ENCODE measurements at places on chromosomes 6 and 20. TPM values are rescaled to one million over a fixed set of nuclear protein-coding genes. Genes with fewer than 3 reads are reported as not detected.

EPM2A gene
- 5.3 TPM for total RNA-seq

LCA5 gene
- 0.07 TPM for total RNA-seq

CALHM6 gene
- total RNA-seq = 20.7 TPM

CCN6 gene
- total RNA-seq = not detected

CENPW gene
- total RNA-seq = 57.9 TPM

PDE7B gene
- 14.0 TPM for total RNA-seq

WFDC10B gene
- total RNA-seq = not detected

KIF25 gene
- not detected for total RNA-seq

RBM24 gene
- not detected for total RNA-seq

RAD21L1 gene
- not detected for total RNA-seq

POM121L2 gene
- total RNA-seq = not detected

SLC17A1 gene
- not detected for total RNA-seq

LAMA2 gene
- total RNA-seq = 1.4 TPM

Measured in T-helper 2 cell treated with Interferon-gamma antibody and Interleukin-4, amounts not matched to agents 100 ng/mL and 5 ng/mL, for 36 hours (primary cell).